ENCODE measurements at places on chromosomes 5 and 9.

DNA sequence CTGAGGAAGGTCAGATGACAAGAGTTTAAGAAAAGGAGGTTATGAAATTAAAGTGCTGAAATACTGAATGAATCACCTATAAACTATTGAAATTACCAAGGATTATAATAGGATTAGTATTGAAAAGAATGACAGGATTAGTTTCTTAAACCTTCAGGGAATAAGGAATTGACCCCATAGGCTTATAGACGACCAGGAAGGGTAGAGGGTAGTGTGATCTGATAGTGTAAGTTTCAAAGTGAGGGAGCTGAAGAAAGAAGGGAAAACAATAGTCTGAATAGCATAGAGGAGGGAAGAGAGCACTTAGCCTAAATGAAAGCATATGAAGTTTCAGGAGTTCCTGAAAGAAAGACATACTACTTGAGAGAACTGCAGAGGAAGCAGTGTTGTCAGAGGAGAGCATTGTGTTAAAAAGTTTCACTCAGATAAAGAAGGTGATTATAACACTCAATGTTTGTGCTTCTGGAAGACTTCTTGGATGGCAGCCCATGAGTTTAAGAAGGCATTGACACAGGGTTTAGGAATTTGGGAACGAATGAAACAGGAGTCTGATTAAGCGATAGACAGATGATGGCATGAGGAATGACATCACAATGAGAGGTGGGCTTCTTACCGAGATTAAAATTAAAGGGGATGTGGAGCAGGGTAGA, 557.9 kb upstream of the GRAMD2B start:
- DNase-seq: no peak

GRCh38 chr9:134216961-134217360, 52.6 kb upstream of the RNU6ATAC start:
- no peak for DNase-seq

DNA sequence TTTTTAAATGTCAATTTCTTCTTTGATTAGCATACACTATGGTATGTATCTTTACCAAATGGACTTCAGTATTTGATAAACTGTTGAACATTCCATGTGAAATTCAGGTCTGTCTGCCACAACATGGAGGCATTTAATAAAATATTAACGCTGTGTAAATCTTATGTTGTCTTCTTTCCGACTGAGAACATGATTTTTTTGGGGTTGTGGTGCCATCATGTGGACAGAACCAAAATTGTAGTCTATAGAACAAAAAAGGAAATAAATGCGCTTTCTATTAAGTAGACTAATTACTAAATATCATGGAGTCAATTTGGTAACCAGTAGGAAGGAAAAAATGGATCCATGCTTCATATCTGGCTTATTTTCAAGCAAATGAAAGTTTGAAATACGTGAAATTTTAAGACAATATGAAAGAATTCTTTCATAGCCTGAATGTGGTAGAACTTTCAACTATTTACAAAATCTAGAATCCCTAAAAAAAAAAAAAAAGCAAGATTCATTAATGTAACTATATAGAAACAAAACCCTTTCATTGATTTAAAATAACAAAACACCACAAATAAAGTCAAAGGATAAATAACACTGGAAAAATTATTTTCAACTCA, 2.8 kb upstream of the PLK2 start:
- DNase-seq: peak; percentile 70

DNA sequence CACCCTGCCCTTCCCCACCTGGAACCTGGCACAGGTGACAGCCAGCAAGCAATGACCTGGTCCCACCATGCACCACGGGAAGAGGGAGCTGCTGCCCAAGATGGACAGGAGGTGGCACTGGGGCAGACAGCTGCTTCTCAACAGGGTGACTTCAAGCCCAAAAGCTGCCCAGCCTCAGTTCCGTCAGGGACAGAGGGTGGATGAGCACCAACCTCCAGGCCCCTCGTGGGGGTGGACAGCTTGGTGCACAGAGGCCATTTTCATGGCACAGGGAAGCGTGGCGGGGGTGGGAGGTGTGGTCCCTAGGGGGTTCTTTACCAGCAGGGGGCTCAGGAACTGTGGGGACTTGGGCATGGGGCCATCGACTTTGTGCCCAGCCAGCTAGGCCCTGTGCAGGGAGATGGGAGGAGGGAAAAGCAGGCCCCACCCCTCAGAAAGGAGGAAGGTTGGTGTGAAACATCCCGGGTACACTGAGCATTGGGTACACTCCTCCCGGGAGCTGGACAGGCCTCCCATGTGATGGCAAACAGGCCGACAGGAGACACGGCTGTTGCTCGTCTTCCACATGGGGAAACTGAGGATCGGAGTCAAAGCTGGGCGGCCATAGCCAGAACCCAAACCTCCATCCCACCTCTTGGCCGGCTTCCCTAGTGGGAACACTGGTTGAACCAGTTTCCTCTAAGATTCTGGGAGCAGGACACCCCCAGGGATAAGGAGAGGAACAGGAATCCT, 1.9 kb downstream of the CEL start:
- DNase-seq: peak; percentile 33

DNA sequence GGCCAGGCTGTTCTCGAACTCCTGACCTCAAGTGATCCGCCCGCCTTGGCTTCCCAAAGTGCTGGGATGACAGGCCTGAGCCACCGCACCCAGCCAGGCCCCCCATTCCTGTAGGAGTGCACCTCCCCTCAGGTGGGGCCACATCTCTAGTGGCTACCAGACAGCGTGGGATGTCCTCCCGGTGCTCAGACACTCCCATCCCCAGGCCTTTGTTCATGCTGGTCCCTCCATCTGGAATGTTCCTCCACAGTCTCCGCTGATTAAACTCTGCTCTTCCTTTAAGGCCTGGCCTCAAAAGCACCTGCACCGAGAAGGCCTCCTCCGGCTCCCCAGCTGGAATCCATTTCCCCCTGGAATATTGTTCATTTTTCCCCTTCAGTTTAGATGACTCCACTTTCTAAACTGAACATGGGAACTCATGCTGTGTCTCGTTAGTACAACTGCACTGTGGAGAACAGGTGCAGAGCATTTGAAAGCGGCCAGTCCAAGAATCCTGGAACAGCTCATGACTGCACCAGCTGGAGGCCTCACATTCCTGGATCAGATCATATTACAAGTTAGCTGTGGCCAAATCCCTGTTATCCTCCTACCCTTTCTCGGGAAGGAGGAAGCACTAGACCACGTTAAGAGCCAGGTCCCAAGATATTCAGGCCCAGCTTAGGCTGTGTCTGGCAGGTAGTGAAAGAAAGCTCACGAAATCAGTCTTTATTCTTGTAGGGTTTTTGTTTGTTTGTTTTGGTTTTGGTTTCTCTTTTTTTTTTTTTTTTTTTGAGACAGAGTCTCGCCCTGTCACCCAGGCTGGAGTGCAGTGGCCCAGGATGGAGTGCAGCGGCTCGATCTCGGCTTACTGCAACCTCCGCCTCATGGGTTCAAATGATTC, 10.8 kb upstream of the PRRC2B start:
- DNase-seq: peak; percentile 98
